ENCODE measurements at places on chromosomes 1 and 21.

- no peak for ATAC-seq
Measured at GRCh38 chr1:175498002-175498401, 245.4 kb downstream of the TNR start.

DNA sequence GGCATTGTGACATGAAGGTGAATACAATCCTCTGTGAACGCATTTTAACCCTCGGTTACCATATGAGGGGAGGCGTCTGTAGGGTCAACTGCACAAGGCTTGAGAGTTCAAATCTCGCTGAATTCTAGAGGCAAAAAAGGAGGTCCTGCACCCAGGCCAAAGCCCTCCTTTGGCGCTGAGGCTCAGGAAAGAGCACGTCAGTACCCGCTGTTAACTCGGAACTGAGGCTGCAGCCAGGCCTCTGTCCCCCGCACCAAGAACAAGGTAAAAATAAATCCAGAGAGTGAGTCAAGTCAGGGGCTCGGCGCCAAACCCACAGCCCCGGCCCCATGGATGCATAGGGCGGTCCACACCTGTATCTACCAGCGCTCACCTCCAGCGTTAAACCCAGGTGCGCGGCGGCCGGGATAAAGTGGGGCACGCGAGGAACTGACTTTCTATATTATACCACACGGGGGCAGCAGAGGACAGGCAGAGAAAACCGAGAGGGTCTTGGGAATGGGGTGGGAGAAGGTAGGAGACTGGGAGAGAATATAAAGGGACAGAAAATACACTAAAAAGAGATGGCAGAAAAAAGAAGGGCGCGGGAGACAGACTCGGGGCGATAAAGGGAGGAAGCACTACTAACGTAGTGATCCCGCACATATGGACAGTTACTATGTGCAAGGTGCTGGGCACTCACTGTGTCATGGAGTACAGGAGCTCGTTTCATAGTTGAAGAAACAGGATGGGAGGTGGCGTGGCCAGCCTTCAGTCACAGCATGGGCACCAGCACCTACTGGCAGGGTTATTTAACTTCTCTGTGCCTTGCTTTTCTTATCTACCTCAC, 54.9 kb downstream of the DMRTA2 start:
- peak; percentile 83 for ATAC-seq

GRCh38 chr1:71640998-71641397, 560.2 kb upstream of the ZRANB2 start:
- no peak for ATAC-seq

GRCh38 chr1:5329068-5329739, 663.0 kb downstream of the NPHP4 start:
- no peak for ATAC-seq

- no peak for ATAC-seq
Measured at GRCh38 chr1:24266998-24267397, 52.2 kb upstream of the GRHL3 start.

GRCh38 chr1:227557962-227558725, 5.2 kb upstream of the ZNF678 start:
- ATAC-seq = no peak

DNA sequence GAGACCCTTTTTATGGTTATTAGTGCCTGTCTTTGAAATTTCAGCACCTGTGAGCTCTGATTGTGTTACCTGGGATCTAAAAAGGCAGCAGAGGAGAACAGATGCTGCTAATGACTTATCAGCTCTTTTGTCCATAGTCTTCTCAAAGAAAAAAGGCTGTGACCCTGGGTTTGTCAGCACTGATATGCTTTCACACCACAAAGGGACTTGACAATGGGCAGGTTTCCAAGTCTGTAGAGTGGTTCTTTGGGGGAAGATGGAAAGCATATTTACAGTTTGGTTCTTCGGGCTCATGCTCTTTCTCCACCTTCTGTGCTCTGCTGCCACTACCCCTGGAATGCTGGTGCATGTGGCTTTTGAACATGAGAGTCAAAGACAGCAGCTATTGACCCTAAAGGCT, 32.0 kb downstream of the DNAJC6 start:
- ATAC-seq = no peak

DNA sequence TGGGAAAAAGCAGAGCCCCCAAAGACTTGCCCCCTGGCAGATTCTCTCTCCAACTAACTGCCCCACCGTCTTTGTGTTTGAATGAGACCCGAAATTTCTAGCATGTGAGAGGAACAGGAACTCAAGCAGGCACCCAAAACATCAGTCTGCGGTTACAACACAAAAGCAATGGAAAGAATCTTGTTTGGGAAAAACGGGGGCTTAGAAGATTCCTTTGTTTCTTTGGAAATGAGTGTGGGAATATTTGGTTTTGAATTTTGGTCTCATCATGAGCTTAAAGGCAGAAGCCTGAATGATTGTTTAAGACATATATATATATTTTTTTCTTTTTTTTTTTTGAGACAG, 188.9 kb upstream of the TMEM51 start:
- no peak for ATAC-seq

- ATAC-seq = no peak
Measured at GRCh38 chr1:26109229-26110164, 2.1 kb upstream of the PDIK1L start.

DNA sequence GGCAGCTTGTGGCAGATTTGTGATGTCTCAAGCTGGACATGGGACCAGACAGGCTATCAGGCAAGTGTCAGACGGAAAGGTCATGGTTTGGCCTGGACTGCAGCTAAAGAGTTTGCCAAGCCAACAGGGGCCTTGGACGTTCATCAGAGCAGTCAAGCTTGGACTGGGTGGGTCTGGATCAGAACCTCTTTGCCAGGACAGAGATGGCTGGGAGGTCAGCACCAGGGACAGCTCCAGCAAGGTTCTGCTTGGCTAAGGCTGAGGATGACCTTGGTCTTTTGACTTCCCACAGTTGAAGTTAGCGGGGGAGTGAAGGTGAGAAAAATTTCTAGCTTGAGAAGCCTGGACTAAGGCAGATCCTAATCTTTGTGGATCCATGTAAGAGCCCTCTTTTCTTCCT, 68.1 kb downstream of the GRIK3 start:
- no peak for ATAC-seq

DNA sequence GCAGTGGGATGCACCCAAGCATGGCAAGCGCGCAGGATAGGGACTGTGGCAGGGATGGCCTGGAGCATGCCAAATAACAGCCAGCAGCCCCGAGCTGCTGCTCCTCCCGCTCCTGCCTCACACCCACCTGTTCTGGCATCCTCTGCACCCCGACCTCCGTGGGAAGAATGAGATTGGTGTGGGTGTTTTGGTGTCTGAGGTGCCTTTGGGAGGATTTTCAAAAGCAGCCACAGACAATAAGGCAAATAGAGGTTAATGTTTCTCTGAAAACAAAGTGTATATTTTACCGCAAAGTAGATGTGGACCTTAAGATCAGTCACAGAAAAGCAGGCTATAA, 35.5 kb downstream of the IGFN1 start:
- no peak for ATAC-seq

GRCh38 chr1:68409426-68409825, 40.3 kb downstream of the RPE65 start:
- ATAC-seq = no peak

DNA sequence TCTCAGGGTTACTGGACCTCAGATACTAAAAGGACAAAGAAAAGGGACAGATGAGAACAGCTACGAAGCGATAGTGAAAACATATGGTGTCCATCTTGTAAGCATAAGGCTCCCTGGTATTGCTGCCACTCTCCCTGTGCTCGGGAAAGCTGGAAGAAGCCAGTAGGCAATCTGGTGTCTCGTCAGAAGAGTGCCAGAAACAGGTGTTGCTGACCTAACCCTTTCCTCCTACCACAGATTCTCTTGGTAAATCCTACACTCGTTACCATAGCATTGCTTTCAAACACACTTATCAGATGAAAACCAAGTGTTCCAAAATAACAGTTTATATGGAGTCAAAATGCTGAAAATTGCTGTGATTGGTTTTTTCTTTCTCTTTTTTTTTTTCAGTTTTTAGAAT, 146.3 kb downstream of the NRIP1 start:
- no peak for ATAC-seq

DNA sequence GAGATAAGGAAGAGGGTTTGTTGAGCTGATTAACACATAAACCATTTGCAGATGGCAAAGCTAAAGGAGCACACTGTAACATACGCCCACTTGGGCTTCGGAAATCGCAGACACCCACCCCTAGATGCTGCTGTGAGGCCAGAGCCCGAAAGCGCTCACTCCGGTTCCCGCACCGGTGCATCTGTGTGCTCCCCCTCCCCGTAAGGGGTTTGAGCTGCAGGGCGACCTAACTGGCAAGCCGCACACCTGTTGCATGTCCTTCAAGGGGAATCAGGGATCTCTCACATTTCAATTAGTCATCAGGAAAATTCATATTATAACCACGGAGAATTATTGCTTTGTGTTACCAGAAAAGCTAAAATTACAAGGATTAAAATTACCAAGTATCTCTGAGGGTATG, 1.4 kb upstream of the CFH start:
- ATAC-seq = no peak

GRCh38 chr1:64000021-64000420, 203.4 kb upstream of the UBE2U start:
- ATAC-seq = peak; percentile 48

DNA sequence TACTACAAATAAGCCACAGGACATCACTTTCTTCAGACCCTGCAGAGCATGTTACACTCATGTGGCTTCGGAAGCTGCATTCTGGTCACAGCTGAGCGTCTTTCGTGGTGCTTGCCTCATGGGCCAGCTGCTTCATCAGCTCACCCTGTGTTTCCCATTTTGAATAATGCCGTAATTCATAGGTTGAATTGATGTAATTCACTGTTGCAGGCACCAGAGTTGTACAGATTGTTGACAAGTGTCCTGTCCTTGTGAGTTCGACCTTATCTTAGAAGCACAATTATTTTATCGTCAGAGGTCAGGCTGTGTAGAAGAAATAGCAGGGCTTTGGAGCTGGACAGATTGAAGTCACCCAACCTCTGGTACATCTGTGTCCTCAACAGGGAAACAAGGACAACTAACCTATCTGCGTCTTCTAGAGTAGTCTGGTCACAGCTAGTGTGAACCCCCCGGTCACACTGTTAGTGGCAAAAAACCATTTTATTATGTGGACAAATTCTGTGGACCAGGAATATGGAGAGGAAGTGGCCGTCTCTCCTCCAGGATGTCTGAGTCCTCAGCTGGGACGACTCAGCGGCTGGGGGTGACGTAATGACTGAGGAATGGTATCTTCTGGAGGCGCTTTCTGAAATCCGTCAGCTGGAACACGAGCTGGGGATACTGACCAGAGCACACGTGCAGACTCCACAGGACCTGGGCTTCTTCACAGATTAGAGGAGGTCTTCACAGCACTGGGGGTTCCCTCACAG, 17.8 kb downstream of the PKNOX1 start:
- peak; percentile 89 for ATAC-seq

DNA sequence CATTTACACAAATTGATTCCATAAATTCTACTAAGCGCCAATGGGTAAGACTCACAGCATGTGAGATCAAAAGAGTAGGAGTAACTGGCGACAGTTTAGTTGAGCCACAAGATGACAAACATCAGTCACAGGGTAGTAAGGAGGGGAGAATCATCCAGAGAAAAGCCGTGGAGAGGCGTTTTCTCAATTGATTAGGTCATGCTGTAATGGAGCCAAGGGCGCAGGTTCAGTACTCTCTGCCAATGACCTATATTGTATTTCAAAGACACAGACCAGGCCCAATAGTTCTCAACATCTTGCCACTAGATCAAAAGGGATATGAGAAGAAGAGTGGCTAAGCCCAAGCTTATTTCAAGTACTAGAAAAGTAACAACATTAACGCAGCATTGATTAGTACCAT, 467.5 kb downstream of the SMYD3 start:
- ATAC-seq = no peak

- ATAC-seq = no peak
Measured at GRCh38 chr1:23801338-23801748, 789 bp upstream of the GALE start.

DNA sequence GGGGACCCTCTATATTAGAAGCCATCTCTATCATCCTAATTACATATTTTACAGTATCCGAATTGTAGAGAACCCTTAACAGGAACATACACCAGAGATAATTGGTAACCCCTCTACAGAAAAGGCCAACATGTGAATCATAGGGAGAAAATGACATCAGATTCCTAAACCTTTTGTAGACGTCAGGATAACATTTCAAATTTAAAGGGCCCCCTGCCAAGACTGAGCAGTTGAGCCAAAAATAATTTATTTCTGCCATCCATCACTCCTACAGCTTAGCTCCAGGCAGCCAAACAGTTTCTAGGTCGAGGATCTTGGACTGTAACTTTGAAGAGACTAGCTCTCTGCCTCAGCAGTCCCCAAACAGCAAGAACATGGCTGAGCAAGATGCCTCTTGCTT, 21.2 kb downstream of the ZNF697 start:
- ATAC-seq = peak; percentile 59

DNA sequence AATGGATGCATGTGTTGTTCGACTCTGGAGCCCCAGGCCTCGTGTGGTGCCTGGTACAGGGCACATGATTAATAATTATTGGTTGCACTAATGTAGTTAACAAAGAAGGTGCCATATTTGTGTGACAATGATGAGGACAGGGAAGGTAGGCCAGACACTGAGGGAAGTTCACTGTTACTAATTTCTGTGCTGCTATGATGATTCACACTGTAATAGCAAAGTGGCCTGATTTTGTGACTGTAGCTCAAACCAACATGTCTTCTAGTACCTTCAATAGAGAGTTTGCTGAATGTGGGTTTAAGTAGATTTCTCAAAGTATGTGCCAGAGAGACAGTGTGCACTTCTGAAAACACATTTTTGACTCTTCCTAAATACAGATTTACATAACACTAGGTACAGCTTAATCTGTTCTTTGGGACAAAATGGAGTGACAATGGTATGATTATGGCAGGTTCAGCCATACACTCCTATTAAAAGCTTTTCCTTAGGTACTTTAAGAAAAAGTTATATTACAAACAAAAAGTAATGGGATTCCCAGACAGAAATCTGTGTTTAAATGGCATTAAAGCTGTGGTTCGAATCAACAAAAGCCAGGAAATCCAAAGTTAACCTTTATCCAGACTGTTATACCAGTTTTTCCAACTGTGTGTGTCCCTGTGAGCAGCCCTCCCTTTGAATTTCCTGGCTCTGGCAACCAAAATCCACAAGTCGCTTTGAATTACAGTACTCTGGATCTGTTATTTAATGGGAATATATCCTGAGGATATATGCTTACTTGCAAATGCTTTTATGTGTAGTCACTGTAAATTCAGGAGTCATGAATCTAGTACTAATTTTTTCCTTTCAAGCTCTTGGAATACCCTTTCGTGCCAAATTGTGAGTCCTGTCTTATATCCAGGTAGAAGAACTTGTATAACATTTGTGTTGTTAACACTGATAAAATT, 277.1 kb upstream of the SGIP1 start:
- peak; percentile 67 for ATAC-seq

DNA sequence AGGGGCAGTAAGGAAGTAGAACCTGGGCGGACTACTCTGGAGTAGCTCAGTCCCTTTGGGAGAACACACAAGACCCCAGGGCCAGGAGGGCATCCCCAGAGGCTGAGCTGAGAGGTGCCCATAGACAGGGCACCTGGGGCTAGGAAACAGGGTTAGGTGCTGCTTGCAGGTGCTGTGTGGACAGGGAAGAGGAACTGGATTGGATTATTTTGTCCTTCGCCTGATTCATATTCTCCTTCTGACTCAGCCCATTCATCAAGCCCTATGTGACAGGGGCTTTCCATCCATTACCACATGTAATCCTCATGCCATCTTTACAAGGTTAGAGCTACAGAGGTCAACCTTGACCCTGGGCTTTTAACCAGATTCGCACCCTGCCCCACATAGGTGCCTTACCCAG, 183.9 kb downstream of the C1orf94 start:
- ATAC-seq = no peak

- peak; percentile 57 for ATAC-seq
Measured at GRCh38 chr1:2049225-2049717, 940 bp upstream of the PRKCZ start.

GRCh38 chr21:46114963-46115362, 17.1 kb downstream of the COL6A2 start:
- no peak for ATAC-seq

All from SK-N-SH treated with all-trans-retinoic acid at 6 μM for 48 hours (cell line).